ENCODE measurements at places on chromosomes 7 and 10. TPM values are rescaled to one million over a fixed set of nuclear protein-coding genes. Genes with fewer than 3 reads are reported as not detected.

SLC13A1 gene
- not detected for total RNA-seq

COPS6 gene
- 70.4 TPM for total RNA-seq

FAM149B1 gene
- 32.4 TPM for total RNA-seq

ZNF425 gene
- 4.5 TPM for total RNA-seq

PLA2G12B gene
- total RNA-seq: not detected

SPDYE8 gene
- not detected for total RNA-seq

KLHL7 gene
- total RNA-seq: 35.0 TPM

PSMA2 gene
- 88.5 TPM for total RNA-seq

DGKI gene
- total RNA-seq: 15.5 TPM

CDH23 gene
- under 0.01 TPM for total RNA-seq

SERPINE1 gene
- total RNA-seq: 2,093 TPM

ZNF503 gene
- 7.7 TPM for total RNA-seq

INHBA gene
- total RNA-seq: 257 TPM

MYH16 gene
- under 0.01 TPM for total RNA-seq

CALCR gene
- not detected for total RNA-seq

CASP2 gene
- total RNA-seq: 5.9 TPM

PAPOLB gene
- not detected for total RNA-seq

AS3MT gene
- 5.3 TPM for total RNA-seq

PIP gene
- total RNA-seq: not detected

SLC29A4 gene
- total RNA-seq: 5.6 TPM

SLC13A4 gene
- total RNA-seq: 0.05 TPM

ZNF117 gene
- 10.7 TPM for total RNA-seq

ZNF789 gene
- 4.2 TPM for total RNA-seq

Data from smooth muscle cell of the umbilical artery (primary cell).